HuH-7.5 (cell line): ENCODE measurements at places on chromosomes 1 and 21.

DNA sequence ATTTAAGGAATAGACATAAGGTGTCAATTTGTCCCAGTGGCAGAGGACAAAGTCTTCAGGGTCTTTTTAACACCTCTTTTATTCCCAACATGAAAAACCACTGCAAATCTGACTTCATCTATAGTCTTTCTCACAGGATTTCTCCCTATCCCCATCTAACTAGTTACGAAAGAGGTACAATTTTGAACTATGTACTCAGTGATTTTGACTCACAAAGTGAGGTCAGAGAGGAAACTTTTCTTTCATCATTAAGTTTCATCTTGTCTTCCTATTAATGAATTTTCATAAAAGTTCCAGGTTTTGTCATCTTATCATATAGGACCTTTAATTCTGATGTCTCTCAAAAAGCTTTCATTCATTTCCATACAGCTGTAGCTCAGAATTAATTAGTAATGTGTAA is 63.3 kb downstream of the ASH1L start:
- no peak for DNase-seq

DNA sequence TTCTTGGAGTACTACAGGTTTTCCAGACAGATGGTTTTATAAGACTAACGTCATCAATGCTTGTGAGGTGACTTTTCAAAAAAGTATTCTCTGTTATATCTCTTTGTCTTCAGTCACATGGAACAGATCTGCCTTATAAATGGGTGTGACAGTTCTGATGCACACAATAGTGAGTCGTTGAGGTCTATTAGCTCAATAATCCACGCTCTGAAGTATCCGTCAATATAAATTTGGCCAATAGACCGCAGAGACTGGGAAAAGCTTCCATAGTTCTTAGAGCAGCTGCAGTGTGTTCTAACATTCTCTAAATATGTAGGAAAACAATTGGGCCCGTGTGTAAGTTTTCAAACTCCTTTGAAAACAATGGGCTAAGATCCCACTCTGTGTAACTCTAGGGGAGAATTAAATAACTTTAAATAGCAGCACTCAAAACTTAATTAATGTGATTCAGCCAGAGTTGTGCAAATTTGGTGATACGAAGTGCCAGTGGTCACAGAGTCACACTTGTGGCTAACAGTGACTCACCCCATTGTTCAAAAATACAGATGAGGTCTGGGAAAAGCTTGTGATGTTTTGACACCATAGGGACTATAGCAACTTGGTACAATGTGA is 316.0 kb downstream of the LMO4 start:
- DNase-seq = no peak

DNA sequence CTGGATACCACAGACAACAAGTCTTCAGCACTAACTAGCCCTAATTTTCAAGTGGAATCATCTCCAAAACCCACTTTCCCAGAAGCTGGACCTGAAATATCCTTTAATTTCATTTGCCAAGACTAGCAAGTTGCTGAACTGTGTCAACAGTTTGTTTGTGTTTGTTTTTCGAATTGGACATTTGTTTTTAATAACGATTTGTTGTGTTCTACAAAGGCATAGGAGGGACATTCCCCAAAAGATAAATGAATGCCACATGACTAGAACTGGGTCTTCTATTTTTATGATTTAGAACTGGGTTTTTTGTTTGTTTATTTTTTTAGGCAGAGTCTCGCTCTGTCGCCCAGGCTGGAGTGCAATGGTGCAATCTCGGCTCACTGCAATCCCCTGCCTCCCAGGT is 17.9 kb downstream of the LUZP1 start:
- no peak for DNase-seq

- DNase-seq = no peak
Measured at GRCh38 chr1:85133565-85134159, 67.2 kb downstream of the SYDE2 start.

DNA sequence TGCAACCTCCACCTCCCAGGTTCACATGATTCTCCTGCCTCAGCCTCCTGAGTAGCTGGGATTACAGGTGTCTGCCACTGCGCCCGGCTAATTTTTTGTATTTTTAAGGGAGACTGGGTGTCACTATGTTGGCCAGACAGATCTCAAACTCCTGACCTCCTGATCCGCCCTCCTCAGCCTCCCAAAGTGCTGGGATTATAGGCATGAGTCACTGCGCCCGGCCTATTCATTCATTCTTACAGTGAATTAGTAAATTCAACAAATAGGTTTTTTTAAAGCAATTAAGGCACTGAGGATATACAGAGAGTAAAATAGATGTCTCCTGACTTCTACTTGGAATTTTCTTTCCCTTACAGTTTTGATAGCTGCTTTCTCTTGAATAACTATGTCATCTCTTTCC is 43.5 kb downstream of the CDC42 start:
- no peak for DNase-seq

DNA sequence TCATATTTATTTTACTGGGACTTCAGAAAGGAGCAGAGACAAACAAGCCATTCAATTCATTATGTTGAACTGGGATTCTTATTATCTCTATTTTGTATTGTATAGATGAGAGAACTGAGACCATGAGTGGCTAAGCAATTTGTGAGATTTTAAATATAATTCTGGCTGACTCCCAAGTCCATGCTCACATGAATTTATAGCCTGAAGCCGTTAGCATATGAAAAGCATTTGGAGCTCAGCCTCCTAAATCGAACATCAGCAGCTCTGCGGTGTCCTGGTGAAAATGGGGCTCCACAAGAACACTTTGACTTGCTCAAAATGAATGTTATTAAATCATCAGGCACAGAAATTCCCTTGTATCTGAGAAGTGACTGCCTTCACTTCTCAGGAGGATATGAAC is 96.8 kb upstream of the DPT start:
- no peak for DNase-seq

- no peak for DNase-seq
Measured at GRCh38 chr21:44583800-44584147, 3.4 kb upstream of the KRTAP10-5 start.

GRCh38 chr1:45585496-45586075 is 1.7 kb downstream of the NASP start:
- no peak for DNase-seq

- no peak for DNase-seq
Measured at GRCh38 chr1:178451529-178451928, 45.2 kb downstream of the CLEC20A start.

DNA sequence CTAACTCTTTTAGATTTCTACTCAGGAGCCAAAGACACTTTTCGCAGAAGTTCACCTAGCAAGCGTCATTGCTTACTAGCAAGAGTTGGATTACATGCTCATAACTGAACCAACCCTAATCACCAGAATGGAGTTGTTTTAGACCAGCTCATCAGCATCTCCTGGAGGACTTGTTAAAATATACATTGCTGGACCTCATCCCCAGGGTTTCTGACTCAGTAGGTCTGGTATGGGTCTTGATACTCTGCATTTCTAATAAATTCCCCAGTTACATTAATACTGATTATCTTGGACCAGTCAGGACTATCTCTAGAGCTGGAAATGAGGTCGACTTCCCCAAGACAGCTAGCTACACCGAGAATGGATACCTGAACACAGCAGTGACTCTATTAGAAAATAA is 9.7 kb upstream of the PRDX6 start:
- no peak for DNase-seq

DNA sequence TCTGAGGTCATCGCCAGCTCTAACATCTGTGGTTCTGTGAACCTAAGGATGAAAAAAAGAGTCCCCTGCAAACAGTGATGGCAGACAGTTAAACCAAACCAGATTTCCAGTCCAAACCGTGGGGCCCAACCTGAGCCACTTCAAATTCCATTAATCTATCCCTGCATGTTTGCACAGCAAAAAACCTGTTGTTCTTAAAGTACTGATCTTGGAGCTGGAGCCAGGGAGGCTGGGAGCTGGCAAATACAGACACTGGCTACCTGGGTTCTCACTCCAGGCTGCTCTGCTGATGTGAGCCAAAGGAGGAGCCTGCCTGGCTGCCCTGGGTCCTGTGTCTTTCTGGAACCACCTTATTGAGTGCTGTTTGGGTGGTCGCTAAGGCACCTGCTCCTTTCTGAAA is 16.4 kb downstream of the LDLRAD1 start:
- no peak for DNase-seq

DNA sequence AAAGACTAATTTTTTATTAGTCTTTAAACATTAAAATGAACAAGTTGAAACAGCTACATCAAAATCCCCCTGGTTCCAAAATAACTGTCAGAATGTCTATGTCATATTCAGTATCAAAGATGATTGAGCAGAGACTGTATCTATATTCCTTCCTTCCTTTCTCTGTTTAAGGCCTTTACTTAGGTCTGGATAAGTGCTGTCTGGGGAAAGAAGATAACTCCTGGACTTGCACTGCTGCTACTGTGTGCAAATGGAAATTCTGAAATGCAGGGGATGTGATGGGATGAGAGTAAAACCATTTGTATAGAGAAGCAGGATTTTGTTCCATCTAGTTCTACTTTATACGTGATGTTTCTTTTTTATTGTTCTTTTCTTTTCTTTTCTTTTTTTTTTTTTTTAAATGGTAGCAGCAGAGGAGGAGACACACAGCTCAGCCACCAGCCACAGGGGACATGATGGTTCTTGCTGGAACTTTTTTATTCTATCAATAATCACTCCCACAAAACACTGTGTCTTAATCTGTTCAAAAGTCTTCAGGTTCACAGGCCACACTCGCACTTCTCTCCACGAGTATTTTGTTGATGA is 33.6 kb upstream of the FOXE3 start:
- DNase-seq = no peak

GRCh38 chr1:22822371-22822770 is 111.7 kb downstream of the EPHB2 start:
- no peak for DNase-seq

DNA sequence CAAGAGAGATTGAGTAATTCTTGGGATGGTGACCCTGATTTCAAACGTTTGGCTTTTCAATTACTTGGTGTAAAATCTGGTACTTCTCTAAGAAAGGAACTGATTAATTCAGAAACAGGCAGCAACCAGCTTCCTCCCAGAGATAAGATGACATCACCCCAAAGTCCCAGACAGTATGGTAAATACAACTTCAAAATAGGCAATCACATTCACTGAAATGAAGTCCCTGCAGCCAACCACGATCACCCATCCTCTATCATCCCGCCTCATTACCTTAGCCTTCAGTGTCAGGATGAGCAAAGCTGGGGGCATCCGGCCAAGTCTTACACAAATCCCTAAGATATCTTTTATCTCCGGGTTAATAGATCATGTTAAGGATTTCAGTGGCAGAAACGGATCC is 26.4 kb upstream of the RUNX1 start:
- no peak for DNase-seq

DNA sequence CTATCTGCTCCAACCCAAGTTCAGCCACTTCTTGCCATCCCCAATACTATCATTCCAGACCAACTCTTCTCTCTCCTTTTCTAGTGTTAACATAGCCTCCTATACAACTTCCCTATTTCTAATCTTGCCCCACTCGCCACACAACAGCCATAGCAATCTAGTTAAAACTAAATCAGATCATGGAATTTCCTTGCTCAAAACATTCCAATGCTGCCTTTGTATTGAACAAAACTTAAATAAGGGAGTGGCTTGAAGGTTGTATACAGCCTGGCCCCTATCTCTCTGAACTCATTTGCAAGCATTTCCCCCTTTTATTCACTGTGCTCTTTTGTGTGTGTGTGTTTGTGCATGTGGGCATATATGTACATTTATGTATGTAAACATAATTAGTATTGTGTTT is 118.1 kb upstream of the SGIP1 start:
- no peak for DNase-seq

DNA sequence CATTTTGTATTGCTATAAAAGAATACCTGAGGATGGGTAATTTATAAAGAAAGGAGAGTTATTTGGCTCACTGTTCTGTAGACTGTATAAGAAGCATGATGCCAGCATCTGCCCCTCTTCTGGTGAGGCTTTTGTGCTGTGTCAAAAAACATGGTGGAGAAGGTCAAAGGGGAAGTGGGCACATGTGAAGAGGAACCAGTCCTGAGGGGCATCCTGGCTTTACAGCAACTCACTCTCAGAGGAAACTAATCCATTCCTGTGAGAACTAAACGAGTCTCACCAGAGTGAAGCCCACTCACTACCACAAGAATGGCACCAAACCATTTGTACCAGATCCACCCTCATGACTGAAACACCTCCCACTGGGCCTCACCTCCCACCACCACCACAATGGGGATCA is 18.8 kb upstream of the SELP start:
- DNase-seq = no peak

- DNase-seq = no peak
Measured at GRCh38 chr1:63896755-63897154, 122.9 kb downstream of the ROR1 start.

GRCh38 chr1:81700728-81701470 is 99.8 kb upstream of the ADGRL2 start:
- DNase-seq = no peak

- no peak for DNase-seq
Measured at GRCh38 chr1:56880774-56881173, 26.2 kb downstream of the C8A start.

- DNase-seq = no peak
Measured at GRCh38 chr1:43864111-43865045, 69.2 kb upstream of the ARTN start.

GRCh38 chr1:156868341-156868740 is 7.7 kb downstream of the NTRK1 start:
- DNase-seq = no peak

DNA sequence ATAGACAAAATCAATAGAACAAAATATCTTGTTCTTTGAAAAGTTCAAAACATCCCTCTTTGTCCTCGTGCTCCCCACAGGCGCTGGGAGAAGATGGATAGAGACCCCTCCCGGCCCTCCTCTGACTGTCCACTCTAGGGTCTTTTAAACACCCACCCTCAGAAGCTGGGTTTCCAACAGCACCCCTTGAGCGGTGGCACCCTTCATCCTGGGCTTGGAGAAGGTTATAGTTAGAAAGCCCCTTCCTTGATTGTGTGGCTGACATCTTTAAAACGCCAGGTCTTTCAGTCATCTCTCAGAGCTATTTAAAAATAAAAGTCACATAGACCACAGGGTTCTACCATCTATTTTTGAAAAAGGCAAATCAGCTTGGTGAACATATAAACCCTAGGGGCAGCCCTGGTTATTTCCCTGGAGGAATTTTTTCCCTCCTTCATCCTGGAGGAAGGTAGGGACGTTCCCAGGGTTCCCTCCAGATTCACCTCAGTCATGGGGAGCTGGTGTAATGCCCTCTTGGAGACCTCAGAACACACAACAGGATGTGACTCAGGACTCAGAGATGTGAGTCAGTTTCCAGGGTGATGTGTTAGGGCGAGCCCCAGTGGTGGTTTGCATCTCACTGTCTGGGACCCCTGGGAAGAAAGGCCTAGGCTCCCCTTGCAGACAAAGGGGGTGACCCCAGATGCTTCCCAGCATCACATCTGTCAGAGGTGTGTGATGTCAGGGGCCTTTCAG is 138.5 kb downstream of the CLIC6 start:
- no peak for DNase-seq

DNA sequence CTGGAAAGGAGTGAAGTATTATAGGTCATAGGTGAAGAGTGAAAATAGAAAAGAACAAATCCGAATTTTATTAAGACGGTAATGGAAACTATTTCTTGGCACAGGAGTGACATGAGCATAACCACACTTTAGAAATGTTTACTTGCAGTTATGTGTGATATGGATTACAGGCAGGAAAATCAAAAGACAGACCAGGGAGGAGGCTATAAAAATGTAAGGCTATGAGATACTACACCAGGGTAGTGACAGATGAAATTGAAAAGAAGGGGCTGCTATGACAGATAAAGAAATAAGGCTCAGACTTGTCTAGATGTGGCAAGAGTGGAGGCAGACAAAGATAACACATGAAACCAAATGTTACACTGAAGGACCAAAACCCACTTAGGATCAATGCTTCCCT is 31.7 kb downstream of the GPATCH2 start:
- DNase-seq = no peak

- no peak for DNase-seq
Measured at GRCh38 chr1:7666249-7666648, 104.8 kb upstream of the VAMP3 start.

- DNase-seq = no peak
Measured at GRCh38 chr1:6858596-6858995, 73.3 kb downstream of the CAMTA1 start.
